ENCODE measurements at places on chromosomes 1 and 21. TPM values are rescaled to one million over a fixed set of nuclear protein-coding genes. Genes with fewer than 3 reads are reported as not detected.

PRELP gene
- total RNA-seq: 1.1 TPM

NBPF6 gene
- not detected for total RNA-seq

PROX1 gene
- total RNA-seq: 0.38 TPM

NR5A2 gene
- under 0.01 TPM for total RNA-seq

CD1D gene
- under 0.01 TPM for total RNA-seq

ORC1 gene
- total RNA-seq: 10.5 TPM

MAP1LC3C gene
- total RNA-seq: 0.28 TPM

MFN2 gene
- total RNA-seq: 92.6 TPM

C8B gene
- not detected for total RNA-seq

Measured in regular cardiac myocyte (primary cell).